ENCODE measurements at places on chromosomes 16 and 17.

- DNase-seq, result no peak
These were observed 219.7 kb upstream of the RPL38 start for GRCh38 chr17:73983621-73984400.

- no peak for DNase-seq
These were observed 14.9 kb downstream of the CPPED1 start for GRCh38 chr16:12788758-12789157.

DNA sequence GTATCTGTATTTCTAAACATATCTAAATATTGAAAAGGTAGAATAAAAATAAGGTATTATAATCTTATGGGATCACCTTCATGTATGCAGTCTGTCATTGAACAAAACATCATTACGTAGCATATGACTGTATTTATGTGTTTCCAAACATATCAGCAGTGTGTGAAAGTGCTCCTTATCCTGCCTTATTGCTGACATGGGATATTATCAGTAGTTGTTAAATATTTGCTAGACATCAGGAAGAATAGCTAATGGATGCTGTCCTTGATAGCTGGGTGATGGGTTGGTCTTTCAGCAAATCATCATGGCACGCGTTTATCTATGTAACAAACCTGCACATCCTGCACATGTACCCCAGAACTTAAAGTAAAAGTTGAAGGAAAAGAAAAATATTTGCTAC, 59.1 kb upstream of the FAM20A start:
- no peak for DNase-seq

DNA sequence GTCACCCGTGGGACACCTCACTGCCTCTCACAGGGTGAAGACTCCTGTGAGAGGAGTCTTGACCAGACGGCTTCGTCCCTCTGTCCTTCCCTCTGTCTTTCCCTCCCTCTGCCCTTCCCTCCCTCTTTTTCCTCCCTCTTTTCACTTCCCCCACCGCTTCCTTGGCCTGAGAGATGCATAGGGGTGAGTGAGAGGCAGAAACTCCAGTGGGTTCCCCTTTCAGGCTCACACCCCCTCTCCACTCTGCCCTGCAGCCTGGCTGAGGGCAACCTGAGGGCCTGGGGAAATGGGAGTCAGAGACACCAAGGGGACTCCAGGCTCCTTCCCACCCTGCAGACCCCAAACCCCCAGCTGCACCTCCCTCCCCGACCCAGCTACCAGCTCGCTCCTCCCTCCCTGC, 14.6 kb upstream of the KRT17 start:
- DNase-seq, result no peak

DNA sequence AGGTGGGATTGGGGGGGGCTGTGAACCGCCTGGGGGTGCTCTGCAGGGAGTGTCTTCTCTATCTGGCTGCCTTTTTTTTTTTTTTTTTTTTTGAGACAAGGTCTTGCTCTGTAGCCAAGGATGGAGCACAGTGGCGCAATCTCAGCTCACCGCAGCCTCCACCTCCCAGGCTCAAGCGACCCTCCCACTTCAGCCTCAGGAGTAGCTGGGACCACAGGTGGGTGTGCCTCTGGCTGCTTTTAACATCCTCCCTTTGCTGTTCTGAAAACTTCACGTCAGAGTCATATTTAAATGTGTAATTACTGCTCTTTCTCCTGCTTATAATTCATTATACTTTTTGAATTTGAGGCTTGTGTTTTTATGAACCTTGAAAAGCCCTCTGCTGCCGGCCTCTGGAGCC, 78.4 kb downstream of the ZNF778 start:
- no peak for DNase-seq

DNA sequence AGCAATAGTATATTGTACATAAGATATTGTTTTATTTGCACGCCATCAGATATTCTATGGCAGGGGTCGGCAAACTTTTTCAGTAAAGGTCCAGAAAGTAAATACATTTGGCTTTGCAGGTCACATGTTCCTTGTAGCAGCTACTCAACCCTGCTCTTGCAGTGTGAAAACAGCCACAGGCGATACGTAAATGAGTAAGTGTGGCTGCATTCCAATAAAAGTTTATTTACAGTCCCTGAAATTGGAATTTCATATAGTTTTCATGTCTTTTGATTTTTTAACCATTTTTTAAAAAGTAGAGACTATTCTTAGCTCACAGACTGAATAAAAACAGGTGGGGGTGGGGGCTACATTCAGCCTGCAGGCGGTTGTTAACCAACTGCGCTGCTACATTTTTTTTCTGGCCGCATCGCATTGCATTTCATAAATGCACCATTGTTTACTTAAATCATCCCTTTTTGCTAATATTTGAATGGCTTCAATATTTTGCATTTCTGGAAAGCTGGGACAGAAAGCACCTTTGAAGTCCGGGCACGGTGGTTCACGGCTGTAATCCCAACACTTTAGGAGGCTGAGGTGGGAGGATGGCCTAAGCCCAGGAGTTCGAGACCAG, 50.5 kb upstream of the HAPSTR1 start:
- no peak for DNase-seq

GRCh38 chr17:16937431-16937830, 34.5 kb downstream of the TNFRSF13B start:
- no peak for DNase-seq

DNA sequence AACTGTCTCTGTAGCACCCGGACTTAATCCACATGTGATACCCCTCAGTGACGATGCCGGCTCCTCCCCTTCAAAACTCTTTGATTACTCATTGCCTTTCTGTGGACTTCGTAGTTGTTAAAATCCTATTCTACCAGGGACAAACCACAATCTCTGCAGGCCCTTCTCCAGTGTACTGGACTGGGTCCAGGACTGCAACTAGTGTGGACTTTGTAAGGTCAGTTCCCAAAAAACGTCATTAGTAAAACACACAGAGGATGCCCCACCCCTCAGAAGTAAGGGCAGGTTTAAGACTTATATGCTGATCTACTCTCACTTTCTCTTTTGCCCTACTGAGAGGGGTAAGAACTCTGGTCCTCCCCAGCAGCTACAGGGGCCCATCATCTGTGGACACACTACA, 10.5 kb upstream of the NUDT7 start:
- no peak for DNase-seq

GRCh38 chr17:70499067-70499786, 329.9 kb downstream of the KCNJ2 start:
- no peak for DNase-seq

DNA sequence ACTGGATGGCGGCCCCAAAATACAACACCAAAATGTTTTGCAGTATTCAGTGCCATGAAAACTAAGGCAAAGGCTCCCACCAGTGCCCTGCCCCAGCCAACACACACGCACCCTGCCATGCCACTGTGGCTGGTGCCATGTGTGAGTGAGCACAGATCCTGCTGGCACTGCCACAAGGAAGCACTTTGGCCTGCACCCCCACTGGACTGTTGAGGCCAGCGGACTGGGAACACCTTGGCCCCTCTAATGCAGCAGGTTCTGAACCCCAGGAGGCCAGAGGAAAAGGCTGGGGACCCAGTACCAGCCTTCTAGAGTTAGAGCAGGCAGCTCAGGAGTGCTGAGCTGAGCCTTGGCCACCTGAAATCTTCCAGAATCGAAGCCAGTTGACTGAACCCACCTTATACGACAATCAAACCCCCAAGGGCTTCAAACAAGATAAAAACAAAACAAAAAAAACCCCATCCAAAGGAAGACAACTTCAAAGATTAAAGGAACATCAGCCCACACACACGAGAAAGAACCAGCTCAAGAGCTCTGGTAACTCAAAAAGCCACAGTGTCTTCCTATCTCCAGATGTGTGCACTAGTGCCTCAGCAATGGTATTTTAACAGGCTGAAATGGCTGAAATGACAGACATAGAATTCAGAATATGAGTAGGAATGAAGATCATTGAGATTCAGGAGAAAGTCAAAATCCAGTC, 21.5 kb downstream of the NLRP1 start:
- DNase-seq, result no peak

GRCh38 chr16:79519448-79519847, 81.1 kb downstream of the MAF start:
- no peak for DNase-seq

GRCh38 chr17:78329263-78330059, 30.4 kb downstream of the SOCS3 start:
- no peak for DNase-seq

GRCh38 chr17:7750321-7750821, 32.8 kb downstream of the DNAH2 start:
- DNase-seq, result no peak

- no peak for DNase-seq
These were observed 2.0 kb upstream of the ZACN start for GRCh38 chr17:76076765-76077583.

GRCh38 chr17:61416211-61416539, 16.5 kb downstream of the TBX2 start:
- DNase-seq, result no peak

- DNase-seq, result no peak
These were observed 3.1 kb upstream of the SOX9 start for GRCh38 chr17:72117535-72118334.

DNA sequence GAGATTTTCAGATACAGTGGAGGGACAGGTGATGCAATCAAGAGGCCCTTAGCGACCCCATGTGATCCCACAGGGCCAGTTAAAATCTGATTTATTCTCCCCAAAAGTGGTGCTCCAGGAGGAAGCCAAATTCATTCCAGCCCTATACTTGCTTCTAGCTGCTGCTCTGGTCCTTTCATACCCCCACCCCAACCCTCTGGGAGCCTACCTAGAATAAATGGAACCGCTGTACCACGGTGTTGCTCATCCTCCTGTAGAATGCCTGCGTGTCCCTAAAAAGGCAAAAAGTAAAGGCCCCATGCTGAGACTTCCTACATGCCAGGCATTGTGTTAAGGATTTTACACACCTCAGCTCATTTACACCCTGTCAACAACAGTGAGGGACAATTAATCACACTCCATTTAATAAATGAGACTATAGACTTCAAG, 2.0 kb upstream of the RASL10B start:
- no peak for DNase-seq

DNA sequence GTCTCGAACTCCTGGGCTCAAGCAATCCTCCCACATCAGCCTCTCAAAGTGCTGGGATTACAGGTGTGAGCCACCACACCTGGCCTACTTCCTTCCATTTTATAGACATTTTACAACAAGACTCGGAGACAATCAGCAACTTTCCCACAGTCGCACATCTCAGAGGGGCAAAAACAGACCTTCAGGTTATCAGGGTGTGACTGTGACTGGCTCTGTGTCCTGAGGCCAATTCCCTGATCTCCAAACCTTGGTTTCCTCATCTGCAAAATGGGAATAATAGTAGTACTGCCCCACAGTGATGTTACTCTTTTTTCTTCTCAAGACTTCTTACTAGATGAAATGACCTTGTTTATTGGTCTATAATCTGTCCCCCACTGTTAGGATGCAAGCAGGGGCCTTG, 10.8 kb upstream of the KCNH6 start:
- DNase-seq, result no peak

DNA sequence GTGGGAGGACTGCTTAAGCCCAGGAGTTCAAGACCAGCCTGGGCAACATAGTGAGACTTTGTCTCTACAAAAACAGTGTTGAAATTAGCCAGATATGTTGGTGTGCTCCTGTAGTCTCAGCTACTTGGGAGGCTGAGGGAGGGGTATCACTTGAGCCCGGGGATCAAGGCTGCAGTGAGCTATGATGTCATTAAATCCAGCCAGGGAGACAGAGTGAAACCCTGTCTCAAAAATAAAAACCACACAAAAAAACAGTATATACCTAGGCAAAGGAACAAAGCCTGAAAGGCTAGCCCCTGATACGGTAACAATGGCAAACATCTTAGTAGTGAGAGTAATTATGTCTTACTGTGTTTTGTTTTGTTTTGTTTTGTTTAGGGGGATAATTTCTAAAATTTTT, 38.0 kb downstream of the TOM1L2 start:
- DNase-seq, result no peak

DNA sequence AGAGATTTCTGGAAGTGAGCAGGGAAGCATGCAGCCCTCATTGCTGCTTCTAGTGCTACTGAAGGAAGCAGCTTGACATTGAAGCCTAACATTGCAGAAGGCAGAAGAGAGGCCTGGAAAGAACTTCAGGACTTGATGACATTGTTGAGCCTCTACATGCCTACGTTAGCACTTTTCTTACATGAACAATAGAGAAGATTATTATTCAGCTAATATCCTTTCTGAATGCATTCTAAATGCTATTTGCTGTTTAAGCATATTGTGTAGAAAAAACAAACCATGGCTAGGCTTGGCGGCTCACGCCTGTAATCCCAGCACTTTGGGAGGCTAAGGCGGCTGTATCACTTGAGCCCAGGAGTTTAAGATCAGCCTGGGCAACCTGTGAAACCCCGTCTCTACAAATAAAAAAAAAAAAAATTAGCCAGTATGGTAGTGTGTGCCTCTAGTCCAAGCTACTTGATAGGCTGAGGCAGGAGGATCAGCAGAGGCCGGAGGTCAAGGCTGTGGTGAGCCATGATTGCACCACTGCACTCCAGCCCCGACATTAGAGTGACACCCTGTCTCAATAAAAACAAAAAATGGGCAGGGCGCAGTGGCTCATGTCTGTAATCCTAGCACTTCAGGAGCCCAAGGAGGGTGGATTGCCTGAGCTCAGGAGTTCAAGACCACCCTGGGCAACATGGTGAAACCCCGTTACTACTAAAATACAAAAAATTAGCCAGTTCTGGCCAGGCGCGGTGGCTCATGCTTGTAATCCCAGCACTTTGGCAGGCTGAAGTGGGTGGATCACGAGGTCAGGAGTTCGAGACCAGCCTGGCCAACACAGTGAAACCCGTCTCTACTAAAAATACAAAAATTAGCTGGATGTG, 2.2 kb upstream of the AURKB start:
- DNase-seq, result no peak

DNA sequence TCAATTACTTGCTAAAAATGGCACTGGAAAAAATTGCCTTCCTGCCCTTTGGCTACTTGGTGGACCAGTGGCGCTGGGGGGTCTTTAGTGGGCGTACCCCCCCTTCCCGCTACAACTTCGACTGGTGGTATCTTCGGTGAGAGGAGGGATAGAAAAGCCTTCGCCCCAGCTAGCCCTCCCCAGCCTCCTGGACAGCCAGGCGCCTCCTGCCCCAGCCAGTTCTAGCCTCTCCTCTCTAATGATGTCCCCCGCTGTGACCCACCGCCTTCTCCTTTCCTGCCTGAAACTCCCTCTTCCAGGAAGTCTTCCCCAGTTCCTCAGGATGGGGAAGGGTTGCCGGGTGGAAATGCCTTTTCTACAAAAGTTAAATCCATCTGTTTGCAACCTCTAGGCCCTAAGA, 6.2 kb downstream of the ACE start:
- no peak for DNase-seq

DNA sequence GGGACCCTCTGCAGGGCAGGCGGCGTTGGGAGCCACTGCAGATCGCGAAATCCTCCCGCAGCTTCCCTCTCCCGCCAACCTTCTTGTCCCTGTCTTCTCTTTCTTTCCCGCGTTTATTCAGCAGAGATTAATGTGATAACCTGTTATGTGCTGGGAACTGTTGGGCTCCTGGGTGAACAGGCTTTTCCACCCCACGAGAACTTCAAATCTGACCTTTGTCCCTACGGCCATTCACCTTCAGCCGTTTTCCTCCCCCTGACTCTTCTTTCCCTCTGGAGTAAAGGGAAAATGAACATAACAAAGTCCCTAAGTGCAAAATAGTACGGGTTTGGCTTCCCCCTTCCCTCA, 15.2 kb upstream of the KPNA2 start:
- no peak for DNase-seq

- DNase-seq, result no peak
These were observed 29.4 kb downstream of the CYB5D2 start for GRCh38 chr17:4172356-4172755.

Data from thoracic aorta (tissue), 2 donors.